SJCRH30 (cell line): ENCODE measurements at places on chromosomes 3 and 15.

GRCh38 chr3:66018057-66019033, 20.4 kb downstream of the MAGI1 start:
- no peak for DNase-seq

GRCh38 chr15:90138071-90138833, 36.0 kb upstream of the IDH2 start:
- no peak for DNase-seq

DNA sequence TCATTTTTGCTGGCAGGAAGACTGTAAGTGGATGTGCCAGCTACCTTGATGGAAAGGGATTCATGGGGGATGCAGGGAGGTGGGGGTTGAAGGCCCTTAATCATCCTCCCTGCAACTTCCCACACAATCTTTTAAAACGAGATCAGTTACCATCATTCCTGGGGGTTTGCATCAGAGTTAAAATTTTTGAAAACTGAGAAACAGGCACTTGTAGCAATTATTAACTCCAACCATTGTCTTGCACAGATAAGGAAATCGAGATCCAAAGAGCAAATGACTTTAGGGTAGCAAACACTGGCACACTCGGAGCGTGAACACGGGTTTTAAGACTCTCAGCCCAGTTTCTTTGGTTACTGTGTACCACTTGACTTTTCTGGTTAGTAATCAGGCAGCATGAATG, 41.9 kb downstream of the GPD1L start:
- DNase-seq: no peak

GRCh38 chr3:108133858-108134554, 43.2 kb upstream of the CD47 start:
- DNase-seq: no peak

DNA sequence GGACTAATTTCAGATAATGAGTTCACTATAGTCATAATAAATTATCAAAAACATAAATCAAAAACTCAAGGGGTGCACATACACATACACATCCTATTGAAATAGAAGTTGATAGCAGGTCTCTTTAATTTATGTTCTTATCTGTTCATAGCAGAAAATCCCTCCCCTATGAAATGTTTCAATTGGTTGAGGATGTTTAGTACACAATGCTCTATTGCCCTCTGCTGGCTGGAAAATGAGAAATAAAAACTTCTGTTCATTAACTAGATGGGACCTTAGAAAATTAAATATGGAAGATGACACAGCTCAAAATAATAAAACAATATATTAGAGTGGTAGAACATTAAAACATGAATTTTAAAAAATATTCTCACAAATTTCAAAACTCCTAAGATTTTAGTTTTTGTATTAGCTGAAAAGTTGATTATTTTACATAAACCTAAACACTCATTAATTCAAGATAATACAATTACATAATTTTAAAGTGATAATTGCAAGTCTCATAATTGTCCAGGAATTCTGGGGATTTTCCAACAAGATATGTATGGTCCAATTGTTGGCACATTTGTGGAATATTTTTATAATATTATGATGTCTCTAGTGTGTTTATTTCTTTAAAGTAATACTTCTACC, 735.0 kb downstream of the ROBO1 start:
- peak; percentile 75 for DNase-seq

DNA sequence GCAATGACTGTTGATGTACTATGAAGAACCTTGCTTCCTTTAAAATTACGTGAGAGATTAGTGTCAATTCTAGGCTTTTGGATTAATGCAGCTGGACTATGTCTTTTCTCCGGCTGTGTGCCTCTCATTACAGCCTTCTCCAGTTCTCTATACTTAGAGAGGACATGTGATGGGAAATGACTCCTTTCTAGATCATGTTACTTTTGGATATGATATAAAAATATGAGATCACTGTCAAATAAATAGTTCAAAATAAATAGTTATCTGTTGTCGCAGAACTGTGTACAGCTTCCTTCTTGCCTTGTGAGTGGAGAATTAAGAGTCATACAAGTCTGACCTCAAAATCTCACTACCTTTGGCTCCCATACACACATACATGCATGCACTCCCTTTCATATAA, 592.4 kb downstream of the DIPK2A start:
- no peak for DNase-seq

- no peak for DNase-seq
Measured at GRCh38 chr3:5072100-5072816, 49.8 kb upstream of the ARL8B start.

DNA sequence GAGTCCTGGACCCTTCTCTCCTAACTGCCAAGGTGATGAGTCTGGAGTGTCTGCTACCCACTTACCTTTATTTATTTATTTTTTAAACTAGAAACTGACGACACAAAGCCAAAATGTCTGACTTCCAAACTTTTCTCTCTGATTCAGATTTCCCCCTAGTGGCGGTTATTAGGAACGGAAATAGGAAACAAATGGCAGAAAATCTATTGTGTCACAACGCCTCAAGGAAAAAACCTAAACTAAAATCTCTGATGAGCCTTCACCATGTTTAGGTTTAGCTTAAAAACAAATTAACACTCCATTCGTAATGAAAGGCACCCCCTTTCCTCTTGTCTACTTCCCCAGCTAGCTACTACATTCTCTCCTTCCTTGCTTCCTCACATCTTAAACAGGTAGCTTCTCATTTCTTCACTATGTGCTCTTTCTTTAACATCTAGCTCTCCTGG, 94.0 kb upstream of the MEX3B start:
- no peak for DNase-seq

GRCh38 chr15:74445816-74446763, 12.3 kb upstream of the SEMA7A start:
- no peak for DNase-seq
